Stimulated activated CD8-positive, alpha-beta memory T cell treated with anti-CD3 and anti-CD28 coated beads, Interleukin-15, amount 100 ng/mL, for 4 hours (primary cell): ENCODE measurements at places on chromosomes 2 and 18.
A peak's percentile ranks its signal among the peaks of the same experiment; 100 is the strongest.

DNA sequence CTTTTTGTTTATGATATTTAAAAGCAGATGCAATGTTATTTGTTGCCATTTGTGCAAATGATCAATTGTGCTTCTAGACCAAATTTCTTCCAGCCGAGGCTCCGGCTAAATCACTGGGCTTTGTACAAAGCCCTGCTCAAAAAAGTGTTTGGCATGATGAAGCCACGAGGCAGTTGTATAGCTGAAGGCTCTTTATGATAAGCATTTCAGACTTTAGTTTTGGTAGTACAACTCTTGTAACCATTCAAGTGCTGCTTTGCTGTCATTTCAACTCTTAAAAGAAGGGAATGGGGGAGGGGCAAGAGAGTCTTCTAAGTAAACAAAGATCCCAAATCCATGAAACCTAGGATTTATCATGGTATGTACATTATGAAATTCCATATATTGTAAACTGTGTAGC is 3.3 kb upstream of the ZNF532 start:
- DNase-seq = no peak

DNA sequence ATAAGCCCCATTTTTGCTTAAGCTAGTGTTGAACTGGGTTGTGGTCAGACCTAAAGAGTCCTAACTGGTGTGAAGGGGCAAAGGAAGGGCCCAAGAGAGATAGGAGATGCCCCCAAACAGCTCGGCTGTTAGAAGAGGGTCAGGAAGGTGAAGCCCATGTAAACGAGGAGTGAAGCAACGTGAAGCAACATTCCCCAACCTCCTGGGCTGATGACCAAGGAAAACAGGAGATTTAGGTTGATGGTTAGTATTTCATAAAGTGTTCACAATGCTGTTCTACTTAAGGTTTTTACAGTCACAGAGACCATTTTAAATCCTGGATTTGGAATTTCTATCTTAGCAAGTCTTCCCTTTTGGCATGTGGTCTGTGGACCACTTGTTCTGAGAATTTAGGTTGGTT is 144.0 kb upstream of the SERPINE2 start:
- DNase-seq = no peak

- DNase-seq = no peak
Observed at GRCh38 chr2:241848761-241849615, 9.7 kb downstream of the PDCD1 start.

DNA sequence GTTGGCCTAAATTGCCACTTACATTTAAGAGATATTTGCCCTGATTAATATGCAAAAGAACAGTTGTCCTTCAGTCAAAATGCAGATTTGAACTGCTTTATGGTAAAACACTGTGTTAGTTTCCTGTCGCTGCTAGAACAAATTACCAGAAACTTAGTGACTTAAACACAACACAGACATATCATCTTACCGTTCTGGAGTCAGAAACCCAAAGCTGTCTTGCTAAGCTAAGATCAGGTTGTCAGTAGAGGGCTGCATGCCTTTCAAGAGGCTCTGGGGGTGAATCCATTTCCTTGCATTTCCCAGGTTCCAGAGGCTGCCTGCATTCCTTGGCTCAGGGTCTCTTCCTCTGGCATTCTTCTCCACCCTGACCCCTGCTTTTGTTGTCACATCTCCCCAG is 149.5 kb downstream of the FAM161A start:
- DNase-seq = no peak

- peak; percentile 1 for DNase-seq
Observed at GRCh38 chr2:229800997-229801754, 86.8 kb upstream of the DNER start.

- no peak for DNase-seq
Observed at GRCh38 chr18:48816554-48816953, 134.2 kb downstream of the SMAD7 start.

DNA sequence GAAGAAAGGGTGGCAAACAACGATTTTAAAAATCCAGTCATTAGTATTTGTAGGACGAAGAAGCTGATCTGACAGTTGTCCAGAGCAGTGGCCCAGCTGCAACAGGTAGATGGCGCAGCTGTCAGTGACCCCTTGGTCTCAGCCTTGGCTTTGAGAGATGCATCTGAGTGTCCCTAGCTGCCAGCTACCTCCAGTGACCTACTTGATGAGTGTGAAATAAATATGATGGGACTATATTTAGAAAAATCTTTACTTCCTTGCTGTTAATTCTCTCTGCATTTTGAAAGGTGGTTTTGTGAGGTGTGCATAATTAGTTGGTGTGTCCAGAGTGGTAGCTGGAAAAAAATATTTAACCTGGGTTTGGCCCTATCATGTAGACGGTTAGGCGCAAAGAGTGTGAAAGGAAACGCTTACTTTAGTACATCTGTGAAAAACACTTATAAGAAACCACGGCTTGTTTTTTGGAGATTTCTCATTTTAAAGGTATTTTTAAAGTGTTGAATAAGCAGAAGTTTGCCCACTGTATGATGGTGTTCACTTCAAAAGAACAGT is 963 bp downstream of the INPP1 start:
- no peak for DNase-seq

DNA sequence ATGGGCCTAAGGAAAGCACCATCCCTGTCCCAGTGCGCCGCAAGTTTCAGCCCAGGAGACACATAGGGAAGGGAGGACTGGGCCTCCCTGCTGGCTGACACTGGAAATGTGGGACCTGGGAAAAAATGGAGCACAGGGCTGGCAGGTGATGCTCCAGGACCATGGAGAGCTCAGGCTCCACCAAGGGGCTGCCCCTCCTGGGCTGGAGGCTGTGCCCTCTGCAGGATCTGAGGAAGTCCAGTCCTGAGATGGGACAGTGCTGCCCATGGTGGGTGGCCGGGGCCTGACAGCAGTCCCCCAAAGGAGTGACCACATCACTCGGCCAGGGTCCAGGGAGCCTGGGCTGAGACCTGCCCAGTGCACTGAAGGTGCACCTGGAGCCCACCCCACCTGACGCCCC is 108.6 kb upstream of the TEKT4 start:
- no peak for DNase-seq

GRCh38 chr2:31333527-31334183 is 80.9 kb downstream of the XDH start:
- DNase-seq = peak; percentile 36

- no peak for DNase-seq
Observed at GRCh38 chr2:145186303-145186702, 666.4 kb upstream of the ZEB2 start.

GRCh38 chr18:44654573-44654972 is 26.1 kb upstream of the SETBP1 start:
- DNase-seq = no peak

- DNase-seq = no peak
Observed at GRCh38 chr2:40642237-40642636, 190.3 kb upstream of the SLC8A1 start.

DNA sequence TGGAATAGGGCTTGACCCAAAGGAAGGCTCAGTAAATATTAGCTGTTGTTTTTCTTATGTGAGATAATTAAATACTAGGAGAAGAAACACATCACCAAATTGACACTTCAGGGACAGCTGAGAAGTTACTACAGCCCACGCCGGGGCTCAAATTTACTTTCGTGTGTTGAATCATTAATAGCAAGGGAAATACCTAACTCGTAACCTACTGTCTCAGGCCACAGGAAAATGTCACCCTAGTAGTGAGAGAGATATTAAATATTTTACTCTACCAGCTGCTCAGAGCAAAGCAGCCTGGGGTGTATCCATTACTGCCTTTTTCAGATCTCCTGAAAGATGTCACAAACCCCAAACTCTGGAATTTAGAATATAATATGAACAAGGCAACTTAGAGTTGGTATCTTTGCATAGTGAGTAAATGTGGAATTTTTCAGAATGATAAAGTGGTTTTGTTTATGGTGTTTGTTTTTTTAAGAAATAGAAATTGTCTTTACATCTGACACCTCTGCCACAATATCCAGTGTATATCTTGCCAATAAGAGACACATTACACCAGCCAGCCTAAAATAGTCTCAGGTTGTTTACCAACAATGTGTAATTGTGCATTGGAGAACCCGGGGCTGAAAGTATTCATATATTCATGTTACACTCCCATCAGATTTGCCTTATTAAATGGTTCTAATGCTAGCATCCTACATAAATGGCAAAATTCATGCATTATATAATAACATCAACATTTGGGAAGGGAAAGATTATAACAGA is 48.4 kb downstream of the ATP8B1 start:
- no peak for DNase-seq

DNA sequence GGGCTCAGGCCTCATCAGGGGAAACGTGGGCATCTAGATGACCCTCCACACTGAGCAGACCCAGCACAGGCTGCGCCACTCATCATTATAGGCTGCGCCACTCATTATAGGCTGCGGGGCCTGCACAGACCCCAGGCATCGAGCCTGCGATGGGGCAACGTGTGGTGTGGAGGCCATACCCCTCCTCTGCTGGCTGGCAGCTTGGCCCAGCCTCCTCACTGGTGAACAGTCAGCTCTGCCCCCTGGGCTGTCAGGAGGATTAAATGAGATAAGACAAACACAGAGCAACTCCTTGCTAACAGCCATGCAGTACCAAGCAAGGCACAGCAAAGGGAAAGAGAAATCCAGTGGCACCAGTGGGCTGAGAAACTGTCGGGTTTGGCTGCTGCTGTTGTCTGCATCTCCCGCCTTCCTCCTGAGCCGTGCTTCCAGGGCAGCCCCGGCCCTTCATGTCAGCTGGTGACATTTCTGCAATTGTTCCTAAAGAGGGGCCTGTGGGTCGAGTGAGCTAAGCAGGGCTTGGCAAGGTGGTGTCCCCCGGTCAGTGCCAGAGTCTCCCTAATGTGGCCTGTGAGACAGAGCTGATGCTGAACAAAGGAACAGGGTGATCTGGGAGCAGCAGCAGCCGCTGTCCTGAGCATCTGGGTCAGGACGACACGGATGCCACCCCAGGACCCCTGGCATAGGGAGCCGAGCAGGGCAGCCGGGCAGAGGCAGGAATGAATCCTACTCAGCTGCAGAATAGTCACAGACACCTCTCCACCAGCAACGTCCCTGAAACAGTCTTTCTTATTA is 48.7 kb downstream of the RRM2 start:
- no peak for DNase-seq

GRCh38 chr2:109594246-109594885 is 19.4 kb downstream of the SEPTIN10 start:
- no peak for DNase-seq

GRCh38 chr2:55311444-55311870 is 42.4 kb upstream of the MTIF2 start:
- DNase-seq = no peak

- DNase-seq = no peak
Observed at GRCh38 chr18:25467226-25467987, 115.4 kb upstream of the ZNF521 start.

DNA sequence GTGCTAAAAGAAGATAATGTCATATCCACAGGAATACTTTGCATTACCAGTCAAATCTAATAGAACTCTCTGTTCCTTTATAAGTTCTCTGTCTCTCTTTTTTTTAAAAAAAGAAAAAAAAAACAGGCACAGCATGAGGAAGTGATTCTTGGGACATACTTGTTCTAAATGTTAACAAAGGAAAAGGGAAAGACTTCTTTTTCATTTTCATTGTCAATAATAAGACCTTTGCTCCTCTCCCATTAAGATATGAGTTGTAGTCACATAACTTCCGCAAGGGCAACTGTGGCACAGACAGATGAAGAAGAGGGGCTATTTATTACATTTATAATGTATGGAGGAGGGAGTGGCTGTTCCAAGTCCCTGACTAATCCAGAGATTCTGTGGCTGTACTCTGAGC is 4.7 kb downstream of the CD302 start:
- DNase-seq = no peak

DNA sequence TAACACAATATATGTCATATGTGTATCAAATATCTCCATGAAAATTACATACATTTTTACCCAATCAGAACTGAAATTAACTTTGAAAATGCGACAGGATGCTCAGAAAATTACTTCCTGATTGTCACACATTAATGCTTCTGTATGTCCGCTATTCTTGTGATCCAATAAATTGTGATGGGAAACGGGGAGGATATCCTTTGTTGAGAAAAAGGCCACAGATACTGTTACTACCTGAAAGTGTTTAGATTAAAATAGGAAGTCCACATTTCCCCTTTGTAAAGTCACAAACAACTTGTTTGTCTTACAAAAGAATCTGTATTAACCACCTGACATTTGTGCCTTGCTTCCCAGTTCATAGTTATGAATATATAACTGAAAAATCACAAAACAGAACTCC is 62.9 kb downstream of the NOL10 start:
- no peak for DNase-seq

DNA sequence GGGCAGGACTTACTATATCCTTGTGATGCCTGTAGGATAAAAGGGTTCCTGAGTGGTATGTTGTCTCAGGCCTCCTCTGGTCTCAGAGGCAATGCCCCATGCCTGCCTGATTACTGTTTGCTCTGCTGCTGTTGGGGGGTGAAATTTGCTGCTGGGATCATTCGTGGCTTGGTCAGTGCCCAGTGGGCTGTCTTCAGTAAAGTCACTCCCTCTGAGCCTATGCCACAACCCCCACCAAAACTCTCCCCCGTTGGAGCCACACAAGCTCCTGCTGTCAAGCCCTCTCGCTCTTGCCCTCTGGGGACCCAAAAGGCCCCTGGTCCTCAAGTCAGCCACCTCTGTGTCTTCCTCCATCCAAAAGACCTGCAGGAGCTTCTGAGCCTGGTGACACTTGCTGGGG is 38.6 kb upstream of the TGIF1 start:
- no peak for DNase-seq

DNA sequence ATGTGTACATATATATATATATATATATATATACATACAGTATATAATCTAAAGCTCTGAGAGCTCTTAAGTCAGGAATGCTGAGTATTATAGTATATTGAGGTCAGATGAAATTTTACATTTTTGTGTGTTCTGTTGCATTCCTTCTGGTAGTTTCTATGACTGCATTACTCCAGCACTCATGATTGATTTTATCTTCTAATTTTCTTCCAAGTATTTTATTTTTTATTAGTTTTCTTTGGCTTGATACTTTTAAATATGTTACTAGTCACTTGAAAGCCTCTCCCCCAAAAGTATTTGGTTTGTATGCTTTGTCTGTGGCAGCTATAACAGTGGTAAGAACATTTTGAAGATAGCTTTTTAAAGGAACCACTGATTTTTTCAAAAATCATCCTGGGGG is 25.0 kb downstream of the METTL21A start:
- DNase-seq = no peak

DNA sequence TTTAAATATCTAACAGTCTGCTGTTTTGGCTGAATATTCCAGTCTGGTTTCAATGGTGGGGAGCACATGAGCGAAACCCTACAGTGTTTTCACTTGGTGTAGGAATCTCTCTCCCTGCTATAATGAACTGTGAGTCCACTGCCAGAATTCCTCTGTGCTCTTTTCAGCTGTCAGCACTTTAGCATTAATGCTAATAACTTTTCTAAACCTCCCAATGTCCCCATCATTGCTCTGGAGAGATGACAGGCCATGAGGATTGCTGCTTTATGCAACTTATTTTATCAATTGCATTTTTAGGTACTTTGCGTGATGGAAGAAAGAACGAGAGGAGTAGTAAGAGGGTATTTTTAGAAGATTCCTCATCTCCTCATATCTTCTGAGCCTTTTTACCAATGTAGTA is 25.3 kb downstream of the STK39 start:
- DNase-seq = no peak

- DNase-seq = peak; percentile 52
Observed at GRCh38 chr18:74597034-74597661, 522 bp upstream of the ZNF407 start.
